Regular cardiac myocyte (primary cell): ENCODE measurements at places on chromosomes 5 and 9. TPM values are rescaled to one million over a fixed set of nuclear protein-coding genes. Genes with fewer than 3 reads are reported as not detected.

KLHL3 gene
- total RNA-seq = 2.9 and 3.1 TPM in 2 replicates

UNC5A gene
- under 0.01 TPM in 1 of 2 replicates, not detected in the other for total RNA-seq

LEAP2 gene
- under 0.01 and 0.28 TPM in 2 replicates for total RNA-seq

IL5 gene
- total RNA-seq = 0.28 TPM in 1 of 2 replicates, not detected in the other

TEX48 gene
- total RNA-seq = not detected in 2 replicates

LCN12 gene
- total RNA-seq = not detected in 2 replicates

PDE6A gene
- not detected in 2 replicates for total RNA-seq

TXN gene
- 253 and 357 TPM in 2 replicates for total RNA-seq

TOR2A gene
- 2.3 and 3.8 TPM in 2 replicates for total RNA-seq

SH3GL2 gene
- under 0.01 TPM in 1 of 2 replicates, not detected in the other for total RNA-seq
